Stimulated activated naive CD4-positive, alpha-beta T cell (primary cell): ENCODE measurements at places on chromosomes 5 and 9.

- no peak for DNase-seq
Measured at GRCh38 chr5:8683496-8683895, 814.5 kb downstream of the MTRR start.

DNA sequence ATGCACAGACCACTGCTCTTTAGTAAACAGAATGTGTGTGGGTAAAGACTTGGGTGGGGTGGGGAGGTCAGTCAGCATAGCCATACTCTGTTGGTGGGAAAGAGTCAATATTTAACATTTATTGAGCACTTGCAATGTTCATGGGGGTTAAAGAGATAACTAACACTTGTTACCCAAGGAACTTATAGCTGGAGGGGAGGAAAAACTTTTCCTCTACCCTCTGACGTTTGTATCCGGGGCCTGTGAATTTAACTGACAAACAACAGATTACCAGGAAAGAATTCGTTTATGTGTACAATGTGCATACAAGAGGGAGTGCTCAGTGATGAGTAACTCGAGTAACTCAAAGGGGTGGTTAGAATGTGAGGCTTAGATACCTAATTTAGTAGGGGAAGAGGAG lies 6.8 kb upstream of the CLINT1 start:
- DNase-seq, result no peak

GRCh38 chr5:55227664-55228430 lies 732 bp upstream of the MCIDAS start:
- DNase-seq, result peak; percentile 8

DNA sequence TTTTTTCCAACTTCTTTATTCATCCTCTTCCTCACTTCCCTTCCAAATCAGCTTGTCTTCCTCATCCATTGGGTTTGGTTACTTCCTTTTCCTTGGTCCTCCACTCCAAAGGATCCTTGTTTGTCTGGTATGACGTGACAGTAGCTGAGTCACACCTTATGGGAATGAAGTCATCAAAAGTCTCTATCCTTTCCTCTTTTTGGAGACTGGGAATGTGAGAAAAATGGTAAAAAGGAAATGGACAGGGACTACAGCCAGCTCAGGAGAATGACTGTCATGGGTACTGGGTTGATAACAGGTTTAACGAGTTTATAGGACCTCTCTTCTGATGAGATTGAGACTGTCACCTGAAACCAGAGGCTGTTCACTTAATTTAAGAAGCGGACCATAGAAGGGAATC lies 76.2 kb upstream of the MYO10 start:
- no peak for DNase-seq

GRCh38 chr9:132670457-132671391 lies at the start of gene GTF3C4:
Gene GTF3C4, plus strand, starts transcription at chr9:132670464. Its CDS starts 135 bp downstream, at chr9:132670599.
- DNase-seq, result peak; percentile 58

DNA sequence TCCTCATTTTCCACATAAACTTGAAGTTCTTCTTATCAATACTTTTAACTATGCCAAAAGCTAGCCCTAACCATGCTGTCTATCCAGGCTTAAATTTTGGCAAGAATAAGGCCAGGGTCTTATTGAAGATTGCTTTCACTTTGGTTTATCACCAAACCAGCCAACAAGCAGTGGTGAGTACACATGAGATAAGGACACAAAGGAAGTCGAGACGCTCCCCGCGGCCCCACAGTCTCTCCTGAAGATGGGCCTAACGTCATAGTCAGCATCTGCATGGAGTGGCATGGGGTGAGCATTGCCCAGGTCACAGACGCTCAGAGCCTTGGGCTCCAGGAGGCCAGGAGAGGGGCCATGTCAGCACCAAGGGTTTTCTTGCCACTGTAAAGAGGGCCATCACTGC lies 80.3 kb downstream of the ATPSCKMT start:
- no peak for DNase-seq

DNA sequence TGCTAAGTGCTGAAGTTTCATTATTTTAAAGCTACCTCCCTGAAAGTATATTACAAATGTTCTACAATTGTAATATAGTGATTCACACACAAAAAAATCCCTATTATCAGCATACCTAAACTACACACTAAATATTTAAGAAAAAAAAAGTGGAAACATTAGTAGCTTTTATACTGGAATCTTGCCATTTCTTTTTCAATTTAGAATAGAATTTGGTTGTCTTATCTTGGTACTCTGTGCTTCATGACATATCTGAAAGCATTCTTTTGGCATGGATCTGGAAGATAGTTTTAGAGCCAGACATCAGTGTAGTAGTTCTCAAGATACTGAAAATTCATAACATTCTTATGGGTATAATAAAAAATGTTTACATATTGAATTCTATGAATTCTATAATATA lies 35.0 kb downstream of the SLC1A3 start:
- no peak for DNase-seq

- DNase-seq, result no peak
Measured at GRCh38 chr5:157949520-157949919, 90.6 kb upstream of the CLINT1 start.

GRCh38 chr5:135335031-135335828 lies 63.8 kb downstream of the MACROH2A1 start:
- no peak for DNase-seq

DNA sequence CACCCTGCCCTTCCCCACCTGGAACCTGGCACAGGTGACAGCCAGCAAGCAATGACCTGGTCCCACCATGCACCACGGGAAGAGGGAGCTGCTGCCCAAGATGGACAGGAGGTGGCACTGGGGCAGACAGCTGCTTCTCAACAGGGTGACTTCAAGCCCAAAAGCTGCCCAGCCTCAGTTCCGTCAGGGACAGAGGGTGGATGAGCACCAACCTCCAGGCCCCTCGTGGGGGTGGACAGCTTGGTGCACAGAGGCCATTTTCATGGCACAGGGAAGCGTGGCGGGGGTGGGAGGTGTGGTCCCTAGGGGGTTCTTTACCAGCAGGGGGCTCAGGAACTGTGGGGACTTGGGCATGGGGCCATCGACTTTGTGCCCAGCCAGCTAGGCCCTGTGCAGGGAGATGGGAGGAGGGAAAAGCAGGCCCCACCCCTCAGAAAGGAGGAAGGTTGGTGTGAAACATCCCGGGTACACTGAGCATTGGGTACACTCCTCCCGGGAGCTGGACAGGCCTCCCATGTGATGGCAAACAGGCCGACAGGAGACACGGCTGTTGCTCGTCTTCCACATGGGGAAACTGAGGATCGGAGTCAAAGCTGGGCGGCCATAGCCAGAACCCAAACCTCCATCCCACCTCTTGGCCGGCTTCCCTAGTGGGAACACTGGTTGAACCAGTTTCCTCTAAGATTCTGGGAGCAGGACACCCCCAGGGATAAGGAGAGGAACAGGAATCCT lies 1.9 kb downstream of the CEL start:
- DNase-seq, result no peak

- no peak for DNase-seq
Measured at GRCh38 chr9:16720386-16720785, 150.1 kb downstream of the BNC2 start.

DNA sequence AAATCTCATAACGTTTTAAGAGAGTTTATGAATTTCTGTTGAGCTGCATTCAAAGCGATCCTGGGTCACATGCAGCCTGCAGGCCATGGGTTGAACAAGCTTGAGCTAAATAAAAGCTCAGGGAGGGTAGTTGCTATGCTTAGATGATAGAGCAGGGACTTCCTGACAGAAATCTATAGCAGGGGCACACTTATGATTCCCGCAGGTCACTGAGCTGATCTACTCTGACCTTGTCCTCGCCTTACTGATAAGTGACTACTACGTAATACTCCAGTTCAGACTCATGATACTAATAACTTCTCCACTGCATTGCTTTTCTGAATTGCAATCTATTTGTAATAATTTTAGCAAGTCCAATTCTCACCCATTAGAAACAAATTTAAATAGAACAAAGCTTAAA lies 90.9 kb downstream of the NFIB start:
- DNase-seq, result no peak

- DNase-seq, result no peak
Measured at GRCh38 chr9:12614488-12614887, 78.7 kb upstream of the TYRP1 start.

DNA sequence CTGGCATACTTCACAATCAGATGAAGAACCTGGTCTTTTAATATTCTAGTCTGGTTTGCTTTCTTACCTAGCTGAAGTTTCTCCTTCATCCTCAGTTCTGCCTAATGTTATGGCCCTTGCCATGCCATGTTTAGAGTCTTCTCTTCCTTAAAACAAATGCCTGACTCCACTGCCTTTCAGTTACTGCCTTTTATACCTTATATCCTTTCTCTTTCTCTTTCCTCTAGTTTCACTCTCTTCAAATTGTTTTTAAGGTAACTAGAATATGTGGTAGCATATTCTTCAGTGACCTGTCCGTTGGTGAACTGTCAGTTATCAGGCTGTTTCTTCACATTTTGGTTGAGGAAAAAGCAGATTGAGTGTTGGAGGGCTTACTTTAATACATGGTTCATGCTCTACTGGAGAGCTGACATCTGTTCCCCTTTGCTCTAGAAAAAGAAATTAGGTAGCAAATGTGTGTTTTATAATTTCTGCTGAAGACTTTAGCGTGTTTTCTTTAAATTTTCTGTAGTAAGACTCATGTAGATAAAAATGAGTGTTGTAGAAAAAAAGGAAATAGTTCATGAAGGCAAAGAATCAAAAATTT lies 103.8 kb downstream of the DMXL1 start:
- DNase-seq, result no peak

DNA sequence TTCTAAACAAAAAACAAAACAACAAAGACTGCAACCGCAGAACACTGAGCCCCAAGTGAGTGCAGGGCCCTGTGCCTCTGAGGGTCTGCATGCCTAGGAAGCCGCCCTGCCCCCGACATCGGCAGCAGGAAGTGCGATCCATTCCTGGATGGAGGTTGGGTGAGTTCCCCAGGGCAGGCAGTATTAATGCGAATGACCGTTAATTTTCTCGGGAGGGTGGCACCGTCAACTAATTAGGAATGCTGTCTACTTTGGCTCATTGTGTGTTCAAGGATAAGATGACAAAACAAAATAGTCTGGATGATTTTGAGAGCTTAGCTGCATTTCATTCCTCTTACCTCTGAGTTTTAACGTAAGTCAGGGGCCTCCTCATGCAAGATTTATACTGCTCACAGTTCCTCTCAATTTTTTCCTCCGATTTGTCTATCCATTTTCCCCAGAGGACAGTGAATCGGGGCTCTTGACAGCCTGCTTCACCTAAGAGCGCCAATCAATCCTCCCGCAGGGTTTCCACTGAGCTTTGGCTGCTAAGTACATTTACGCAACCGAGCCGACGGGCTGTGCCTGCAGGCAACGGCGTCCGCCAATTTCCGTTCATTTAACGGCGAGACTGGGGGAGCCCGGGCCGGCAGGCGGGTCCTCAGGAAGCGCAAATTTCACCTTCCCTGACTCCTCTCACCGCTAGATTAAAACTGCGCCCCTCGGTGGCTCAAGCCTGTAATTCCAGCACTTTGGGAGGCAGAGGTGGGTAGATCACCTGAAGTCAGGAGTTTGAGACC lies 2.9 kb upstream of the NXNL2 start:
- DNase-seq, result peak; percentile 16

- no peak for DNase-seq
Measured at GRCh38 chr5:72394688-72395087, 74.5 kb downstream of the PTCD2 start.

DNA sequence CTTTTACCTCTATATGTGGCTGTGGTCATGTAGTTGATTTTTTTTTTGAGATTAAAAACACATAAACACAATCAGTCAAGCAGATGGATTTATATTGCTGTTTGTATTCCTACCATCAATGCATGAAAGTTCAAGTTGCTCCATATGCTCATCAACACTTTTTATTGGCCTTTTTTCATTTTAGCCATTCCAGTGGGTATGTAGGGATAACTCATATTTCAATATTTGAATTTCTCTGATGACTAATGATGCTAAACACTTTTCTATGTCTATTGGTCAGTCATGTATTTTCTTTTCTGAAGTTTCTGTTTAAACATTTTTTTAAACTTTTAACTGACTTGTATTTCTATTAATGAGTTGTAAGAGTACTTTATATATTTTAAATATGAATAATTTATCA lies 445.4 kb upstream of the RGMB start:
- no peak for DNase-seq

GRCh38 chr5:96537386-96537785 lies 104.3 kb upstream of the PCSK1 start:
- no peak for DNase-seq

DNA sequence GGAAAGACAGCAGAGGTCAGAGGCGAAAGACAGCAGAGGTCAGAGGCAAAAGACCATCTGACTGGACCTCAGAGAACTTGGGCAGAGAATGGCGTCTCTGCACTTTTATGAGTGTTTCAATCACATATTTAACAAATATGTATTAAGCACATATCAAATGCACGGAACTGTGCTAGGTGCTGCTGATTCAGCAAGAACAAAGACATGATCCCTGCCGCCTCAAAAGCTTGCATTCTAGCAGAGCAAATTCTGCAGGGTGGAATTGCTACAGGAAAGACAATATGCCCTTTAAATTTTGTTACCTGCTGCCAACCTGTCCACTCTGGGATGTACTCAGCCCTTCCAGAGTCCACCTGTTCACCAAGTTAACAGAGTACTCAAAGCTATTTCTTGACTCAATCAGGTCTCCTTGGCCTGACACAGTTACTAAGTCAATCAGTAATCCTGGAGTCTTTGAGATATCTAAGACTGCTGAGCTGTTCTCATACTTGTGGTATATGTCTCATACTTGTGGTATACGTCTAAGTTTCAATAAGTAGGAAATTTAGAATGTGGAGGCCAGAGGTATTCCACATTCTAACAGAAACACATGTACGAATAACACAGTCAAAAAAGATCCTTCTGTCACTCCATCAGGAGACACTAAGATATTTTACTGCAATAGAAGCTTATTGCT lies 131.8 kb downstream of the GNAQ start:
- DNase-seq, result no peak

DNA sequence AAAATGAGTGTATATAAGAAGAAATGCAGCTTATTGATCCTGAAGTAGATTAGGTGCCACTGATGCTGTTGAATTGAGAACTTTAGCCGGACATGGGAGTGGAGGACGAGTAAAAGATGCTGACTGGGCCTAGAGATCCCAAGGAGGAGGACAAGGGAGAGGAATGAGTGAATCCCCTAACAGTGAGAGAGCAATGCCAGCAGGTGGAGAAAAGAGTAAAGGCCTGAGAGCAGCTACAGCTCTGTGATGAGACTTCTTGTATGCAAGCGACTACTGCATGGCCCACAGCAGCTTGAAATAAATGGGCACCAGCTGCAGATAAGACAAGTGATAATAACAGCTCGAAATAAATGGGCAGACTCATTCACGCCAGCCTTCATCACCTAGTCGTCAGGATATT lies 44.5 kb upstream of the JMY start:
- DNase-seq, result no peak

GRCh38 chr5:150131978-150132694 lies 23.5 kb downstream of the PDGFRB start:
- no peak for DNase-seq

DNA sequence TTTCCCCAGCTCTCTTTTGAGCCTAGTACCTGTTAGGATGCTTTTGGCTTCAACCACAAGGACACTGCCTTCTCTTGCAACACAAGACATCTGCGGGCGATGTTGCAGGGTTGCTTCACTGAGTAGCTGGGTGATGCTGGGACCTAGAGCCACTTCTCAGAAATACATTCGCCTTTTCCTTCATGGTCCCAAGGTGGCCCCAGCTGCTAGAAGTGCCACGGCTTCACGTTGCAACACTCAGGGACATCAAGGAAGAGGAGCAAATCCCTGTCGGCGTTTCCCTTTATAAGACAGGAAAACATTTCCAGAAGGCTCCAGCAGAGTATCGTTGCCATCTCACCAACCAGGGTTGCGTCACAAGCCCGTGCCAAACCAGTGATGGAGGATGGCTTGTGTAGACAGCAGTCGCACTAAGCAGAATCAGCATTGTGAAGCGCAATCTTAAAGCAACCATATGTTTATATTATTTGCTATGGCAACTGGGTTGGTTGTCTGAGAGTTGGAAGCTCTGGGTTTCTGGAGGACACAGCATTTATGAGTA lies 62.7 kb downstream of the ANKRD33B start:
- DNase-seq, result no peak

- no peak for DNase-seq
Measured at GRCh38 chr5:72302171-72302570, 17.9 kb downstream of the MRPS27 start.
